ENCODE measurements at places on chromosomes 6 and 20. TPM values are rescaled to one million over a fixed set of nuclear protein-coding genes. Genes with fewer than 3 reads are reported as not detected.

Gene STAU1
- 78.4 TPM for total RNA-seq

Gene HLA-DMA
- total RNA-seq = 1.4 TPM

Gene TFAP2A
- not detected for total RNA-seq

Gene TUBB2B
- total RNA-seq = 2.9 TPM

Gene DEFB114
- total RNA-seq = not detected

Gene RAB44
- 0.32 TPM for total RNA-seq

Gene HSPA12B
- 3.2 TPM for total RNA-seq

Gene DEFB118
- not detected for total RNA-seq

Gene PBOV1
- not detected for total RNA-seq

Gene ABHD16B
- total RNA-seq = not detected

Gene SOD2
- 177 TPM for total RNA-seq

Gene ETV7
- total RNA-seq = 3.7 TPM

Gene ZNF334
- total RNA-seq = 3.0 TPM

Gene COL19A1
- total RNA-seq = 0.27 TPM

Gene KCNS1
- 0.55 TPM for total RNA-seq

Gene MYO6
- 65.1 TPM for total RNA-seq

Gene BPIFA1
- total RNA-seq = not detected

Gene TP53TG5
- total RNA-seq = not detected

Gene PMEPA1
- total RNA-seq = 10.5 TPM

Gene FAM210B
- total RNA-seq = 15.3 TPM

Gene TMEM30A
- 28.9 TPM for total RNA-seq

Gene DACT2
- total RNA-seq = 2.4 TPM

Gene CTCFL
- 0.14 TPM for total RNA-seq

Gene NAPB
- 13.8 TPM for total RNA-seq

Gene BNIP5
- total RNA-seq = 23.6 TPM

Gene ADA
- total RNA-seq = 2.9 TPM

Gene WFDC11
- not detected for total RNA-seq

Gene TXLNB
- total RNA-seq = 2.1 TPM

Gene FAM83D
- 29.3 TPM for total RNA-seq

Gene SGK2
- total RNA-seq = 71.6 TPM

Gene CALHM6
- total RNA-seq = 3.3 TPM

Gene IL20RA
- 9.7 TPM for total RNA-seq

Gene ABHD12
- 67.6 TPM for total RNA-seq

Gene TMEM200A
- total RNA-seq = 13.2 TPM

Gene C6orf58
- not detected for total RNA-seq

Gene ERVFRD-1
- not detected for total RNA-seq

Gene SPTLC3
- total RNA-seq = 7.9 TPM

Gene SIRPB1
- total RNA-seq = not detected

Gene ZNF311
- 1.9 TPM for total RNA-seq

Gene ESR1
- total RNA-seq = 0.48 TPM

Gene ECT2L
- total RNA-seq = not detected

Gene CDH4
- not detected for total RNA-seq

Gene TAP2
- 17.3 TPM for total RNA-seq

Gene ULBP2
- not detected for total RNA-seq

Gene HDDC2
- total RNA-seq = 7.2 TPM

Gene VGLL2
- not detected for total RNA-seq

Gene RBPJL
- not detected for total RNA-seq

Gene NKX2-4
- not detected for total RNA-seq

Gene PTK6
- total RNA-seq = 90.5 TPM

Data from transverse colon (tissue), 4 donors.